ENCODE measurements at places on chromosomes 7 and 10.

DNA sequence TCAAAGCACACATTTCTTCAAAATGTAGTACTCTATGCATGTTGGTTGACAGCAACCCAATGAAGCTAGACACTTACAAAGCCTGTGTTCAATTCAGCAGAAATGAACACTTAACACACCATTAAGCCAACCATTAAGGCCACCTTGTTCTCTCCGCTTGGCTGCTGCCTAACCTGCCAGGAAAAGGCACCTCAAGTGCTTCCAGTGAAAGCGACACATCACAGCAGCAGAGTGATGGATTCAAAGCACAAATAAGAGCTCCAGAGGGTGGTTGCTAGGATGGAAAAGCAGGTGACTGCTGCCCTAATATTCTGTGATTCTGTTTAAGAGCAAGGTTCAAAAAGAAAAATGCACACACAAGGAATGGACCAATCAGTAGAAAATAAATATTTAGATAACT is 81.5 kb upstream of the GNAI1 start:
- peak; percentile 1 for DNase-seq

GRCh38 chr10:14243221-14243620 is 87.5 kb downstream of the FRMD4A start:
- no peak for DNase-seq

- DNase-seq: no peak
Measured at GRCh38 chr7:57201021-57201894, 69.0 kb upstream of the ZNF479 start.

DNA sequence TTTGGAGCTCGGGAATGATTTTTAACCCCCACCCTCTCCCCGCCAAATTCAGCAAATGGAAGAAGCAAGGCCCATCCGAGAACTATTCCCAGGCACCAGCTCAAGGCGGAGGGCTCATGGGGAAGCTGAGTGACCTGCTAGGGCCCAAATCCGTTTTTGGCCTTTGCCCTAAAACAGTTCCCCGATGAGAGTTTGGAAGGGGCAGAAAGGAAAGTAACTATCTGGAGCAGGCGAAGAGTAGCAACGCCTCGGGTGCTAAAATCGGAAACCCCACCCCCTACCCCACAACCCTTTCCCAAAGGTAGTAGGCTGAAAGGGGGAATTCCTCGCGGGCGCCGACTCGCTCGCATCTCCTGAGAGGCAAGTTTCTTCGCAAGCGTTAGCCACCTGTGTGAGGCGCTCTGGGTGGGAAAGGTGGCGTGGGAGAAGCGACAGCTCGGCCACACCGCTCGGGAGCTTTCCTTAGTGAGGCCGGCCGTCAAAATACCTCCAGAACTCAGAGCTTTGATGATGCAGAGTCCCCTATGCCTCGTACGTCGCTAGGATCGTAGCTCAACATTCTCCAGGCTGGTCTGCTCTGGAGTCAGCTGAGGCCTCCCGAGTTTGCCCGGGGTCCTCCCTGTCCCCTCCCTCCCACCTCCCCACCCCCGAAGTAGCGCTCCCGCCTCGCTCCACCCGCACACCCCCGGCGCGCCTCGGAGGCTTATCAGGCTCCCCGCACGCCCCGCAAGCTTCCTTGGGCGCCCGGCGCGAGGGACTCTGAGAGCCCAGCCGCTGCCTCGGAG is 642 bp upstream of the PRKG1 start:
- no peak for DNase-seq

GRCh38 chr7:13992596-13992964 is 3.1 kb upstream of the ETV1 start:
- DNase-seq: no peak

- DNase-seq: no peak
Measured at GRCh38 chr7:47226696-47227095, 355.2 kb downstream of the TNS3 start.

DNA sequence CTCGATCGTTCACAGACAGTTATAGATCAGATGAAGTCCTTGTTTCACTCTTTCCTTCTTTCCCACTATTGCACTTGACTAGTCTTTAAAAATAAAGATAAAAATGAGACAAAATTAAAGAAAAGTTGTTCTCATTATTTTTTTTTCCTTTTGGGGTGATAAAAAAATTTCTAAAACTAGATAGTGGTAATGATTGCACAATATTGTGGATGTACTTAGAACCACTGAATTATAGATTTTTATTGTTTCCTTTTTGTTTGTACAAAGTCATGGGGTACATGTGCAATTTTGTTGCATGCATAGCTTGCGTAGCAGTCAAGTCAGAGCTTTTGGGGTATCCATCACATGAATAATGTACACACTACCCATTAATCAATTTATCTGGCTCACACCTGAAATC is 97.3 kb downstream of the PHTF2 start:
- DNase-seq: no peak

DNA sequence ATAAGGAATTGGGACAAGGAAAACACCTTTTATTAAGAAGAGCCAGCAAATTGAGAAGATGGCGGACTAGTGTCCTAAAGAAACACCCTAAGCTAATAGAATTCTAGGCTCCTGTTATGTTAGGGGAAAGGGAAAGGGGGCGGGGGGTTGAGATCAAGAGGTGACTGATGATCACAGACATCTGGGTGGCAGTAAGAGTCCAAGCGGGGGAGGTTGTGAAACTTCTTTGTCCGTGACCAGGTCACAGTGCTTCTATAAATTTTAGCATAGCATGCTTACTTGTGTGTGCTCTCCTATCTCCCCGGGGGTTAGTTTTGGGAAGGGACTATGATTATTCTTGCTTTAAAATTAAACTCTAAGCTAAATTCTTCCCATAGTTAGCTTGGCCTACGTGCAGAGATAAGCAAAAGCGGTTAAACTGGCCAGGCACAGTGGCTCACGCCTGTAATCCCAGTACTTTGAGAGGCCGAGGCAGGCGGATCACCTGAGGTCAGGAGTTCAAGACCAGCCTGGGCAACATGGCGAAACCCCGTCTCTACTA is 262.1 kb downstream of the SKIDA1 start:
- DNase-seq: no peak

- DNase-seq: no peak
Measured at GRCh38 chr10:70885931-70886903, 2.1 kb downstream of the PCBD1 start.

- no peak for DNase-seq
Measured at GRCh38 chr10:123833170-123833850, 58.3 kb downstream of the CPXM2 start.

DNA sequence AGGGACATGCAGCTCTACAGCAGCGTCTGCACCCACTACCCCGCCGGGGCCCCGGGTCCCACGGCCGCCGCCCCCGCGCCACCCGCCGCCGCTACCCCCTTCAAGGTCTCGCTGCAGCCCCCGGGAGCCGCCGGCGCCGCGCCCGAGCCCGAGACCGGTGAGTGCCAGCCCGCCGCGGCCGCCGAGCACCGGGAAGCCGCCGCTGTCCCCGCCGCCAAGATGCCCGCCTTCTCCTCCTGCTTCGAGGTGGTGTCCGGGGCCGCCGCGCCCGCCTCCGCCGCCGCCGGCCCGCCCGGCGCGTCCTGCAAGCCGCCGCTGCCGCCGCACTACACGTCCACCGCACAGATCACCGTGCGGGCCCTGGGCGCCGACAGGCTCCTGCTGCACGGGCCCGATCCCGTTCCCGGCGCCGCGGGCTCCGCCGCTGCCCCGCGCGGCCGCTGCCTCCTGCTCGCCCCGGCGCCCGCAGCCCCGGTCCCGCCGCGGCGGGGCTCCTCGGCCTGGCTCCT is 631 bp downstream of the OTUD1 start:
- peak; percentile 63 for DNase-seq

- peak; percentile 88 for DNase-seq
Measured at GRCh38 chr7:77247206-77247850, 47.7 kb upstream of the FGL2 start.

DNA sequence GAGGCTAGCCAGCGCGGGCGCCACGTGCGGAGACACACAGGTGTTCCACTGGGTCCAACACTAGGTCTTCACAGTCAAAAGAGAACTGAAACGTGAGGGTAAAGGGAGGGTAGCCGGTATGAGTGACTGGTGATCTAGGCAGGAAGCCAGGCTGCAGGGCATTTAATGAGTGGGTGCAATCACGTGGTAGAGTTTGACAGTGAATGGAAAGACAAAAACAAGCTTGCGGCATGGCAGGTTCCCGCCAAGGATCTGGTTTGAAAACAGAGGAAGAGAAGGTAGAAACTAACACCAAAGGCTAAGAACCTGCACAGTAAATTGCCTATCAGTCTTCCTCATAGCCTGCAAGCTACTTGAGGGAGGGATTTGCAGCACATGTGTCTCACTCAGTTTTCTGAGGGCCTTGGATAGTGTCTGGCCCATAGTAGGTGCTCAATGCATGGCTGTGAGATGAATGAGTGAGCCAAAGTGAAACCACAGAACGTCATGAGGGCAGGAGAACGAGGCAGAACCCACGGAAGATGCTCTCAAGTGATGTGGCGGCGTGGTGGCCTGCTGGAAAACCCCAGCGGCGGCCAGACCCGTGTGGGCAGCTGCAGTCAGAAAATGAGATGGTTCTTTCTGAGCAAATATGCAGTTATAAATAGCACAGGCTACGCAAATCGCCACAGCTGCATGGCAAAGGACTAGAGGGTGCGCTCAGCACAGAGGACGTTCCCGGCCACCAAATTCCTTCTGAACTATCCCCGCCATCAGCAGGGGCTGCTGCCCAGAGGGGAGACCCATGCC is 183.6 kb upstream of the NFE2L3 start:
- DNase-seq: no peak

GRCh38 chr7:146175716-146176115 is 59.1 kb downstream of the CNTNAP2 start:
- no peak for DNase-seq

DNA sequence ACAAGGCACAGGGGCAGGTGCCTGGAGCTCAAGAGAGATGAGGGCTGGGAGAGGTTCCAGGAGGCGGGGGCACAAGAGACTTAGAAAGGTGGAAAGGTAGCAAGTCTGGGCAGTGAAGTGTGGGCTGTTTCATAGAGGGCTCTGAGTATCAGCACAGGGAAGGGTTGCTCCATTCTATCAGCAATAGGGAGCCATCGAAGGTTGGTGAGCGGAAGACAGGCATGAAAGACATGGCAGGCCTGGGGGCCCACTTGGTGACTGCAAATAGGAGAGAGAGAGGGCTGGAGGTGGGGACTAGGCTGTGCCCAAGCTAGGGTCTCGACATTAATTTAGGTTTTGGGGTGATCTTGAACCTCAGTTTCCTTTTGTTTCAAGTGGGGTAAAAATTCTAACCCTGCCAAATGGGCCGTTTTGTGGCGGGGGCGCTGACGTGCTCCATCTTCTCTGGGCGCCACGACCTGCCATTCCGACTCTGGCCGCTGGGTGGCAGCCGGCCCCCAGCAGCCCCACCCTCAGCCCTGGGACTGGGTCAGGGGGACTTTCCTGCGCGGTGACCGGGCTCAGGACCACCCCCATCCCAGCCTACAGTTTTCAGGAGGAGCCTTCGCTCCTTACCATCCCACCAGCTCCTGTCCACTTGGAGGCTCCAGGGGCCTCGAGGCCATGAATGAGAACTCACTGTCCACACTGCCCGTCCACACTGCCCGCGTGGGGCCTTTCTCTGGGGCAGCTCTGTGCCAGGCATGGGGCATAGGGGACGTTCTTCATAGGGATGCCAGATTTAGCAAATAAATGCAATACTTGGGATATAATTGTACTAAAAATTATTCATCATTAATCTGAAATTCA is 37.2 kb upstream of the PCBD1 start:
- peak; percentile 82 for DNase-seq

- DNase-seq: no peak
Measured at GRCh38 chr7:39908141-39908540, 41.9 kb upstream of the CDK13 start.

DNA sequence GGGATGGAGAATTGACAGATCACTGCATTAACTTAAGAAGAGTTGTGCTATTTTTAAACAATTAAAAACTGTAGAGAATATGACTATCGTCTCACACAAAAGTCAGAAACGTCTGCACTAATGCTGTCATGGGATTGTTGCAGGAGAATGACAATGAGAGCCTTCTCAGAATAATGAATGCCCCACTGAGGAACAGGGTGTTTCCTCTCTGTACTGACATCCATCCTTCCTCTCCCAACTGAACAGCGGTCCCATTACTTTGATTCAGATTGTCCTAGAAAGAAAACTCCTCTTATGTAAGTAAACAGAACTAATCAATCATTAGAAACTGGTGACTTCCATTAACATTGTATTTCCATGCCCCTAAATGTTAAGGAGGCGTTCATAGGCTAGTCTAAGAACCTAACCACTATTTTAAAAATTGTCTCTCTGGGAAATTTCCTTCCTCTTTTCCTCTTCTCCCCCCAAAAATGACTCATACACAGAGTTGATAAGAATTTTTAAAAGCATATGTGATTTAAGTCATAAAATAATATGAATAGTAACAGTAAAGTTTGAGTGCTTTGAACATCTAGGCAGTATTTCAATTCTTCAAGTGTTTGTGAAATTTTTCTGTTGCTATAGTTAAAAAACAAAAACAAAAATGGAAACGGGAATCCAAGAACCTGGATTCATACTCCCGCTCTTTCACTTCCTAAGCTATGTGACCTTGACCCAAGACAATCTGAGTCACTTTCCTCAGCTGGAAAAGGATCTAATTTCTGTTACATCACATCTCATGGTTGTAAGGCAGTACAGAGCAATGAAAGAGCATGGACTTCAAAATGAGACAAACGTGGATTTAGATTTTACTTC is 12.7 kb upstream of the MACC1 start:
- DNase-seq: no peak

GRCh38 chr10:84499846-84500245 is 171.5 kb downstream of the CCSER2 start:
- peak; percentile 60 for DNase-seq

- no peak for DNase-seq
Measured at GRCh38 chr10:98609265-98609664, 162.5 kb upstream of the HPS1 start.

GRCh38 chr10:95832216-95833041 is 75.3 kb upstream of the CC2D2B start:
- DNase-seq: no peak

DNA sequence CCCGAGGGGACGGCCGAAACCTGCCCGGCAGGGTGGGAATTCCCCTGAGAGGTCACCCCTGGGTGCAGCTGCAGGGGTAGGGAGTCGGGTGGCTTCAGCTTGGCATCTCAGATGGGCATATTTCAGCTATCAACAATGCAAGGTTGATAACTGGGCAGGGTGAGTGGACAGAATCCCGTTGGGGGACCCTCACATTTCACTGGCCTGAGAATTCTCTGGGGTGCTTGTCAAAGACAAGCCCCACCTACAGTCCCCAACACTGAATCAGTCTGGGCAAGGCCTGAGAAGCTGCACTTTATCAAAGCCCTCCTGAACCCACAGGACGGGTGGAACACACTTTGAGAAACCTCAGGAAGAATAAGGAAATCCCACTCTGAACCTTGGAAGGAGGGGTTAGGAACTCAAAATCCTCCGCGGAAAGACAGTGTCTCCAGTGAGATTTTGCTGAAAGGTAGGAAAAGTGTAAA is 3.1 kb downstream of the RGS10 start:
- DNase-seq: no peak

Data from neural progenitor cell (in vitro differentiated cells).